ENCODE measurements at places on chromosomes 12 and 14. TPM values are rescaled to one million over a fixed set of nuclear protein-coding genes. Genes with fewer than 3 reads are reported as not detected.

The OR6C2 gene
- not detected for total RNA-seq

The SPTB gene
- total RNA-seq, result 1.6 TPM

The KLRG1 gene
- 10.5 TPM for total RNA-seq

The NUAK1 gene
- 24.4 TPM for total RNA-seq

The AMN gene
- total RNA-seq, result not detected

The PLEKHG7 gene
- not detected for total RNA-seq

The NOVA1 gene
- 56.7 TPM for total RNA-seq

The DNAL1 gene
- total RNA-seq, result 6.1 TPM

The BMAL2 gene
- total RNA-seq, result 4.6 TPM

The GPR68 gene
- 0.51 TPM for total RNA-seq

The CD27 gene
- total RNA-seq, result 0.44 TPM

The DPY19L2 gene
- total RNA-seq, result 37.7 TPM

The ARHGDIB gene
- 96.1 TPM for total RNA-seq

The IL23A gene
- total RNA-seq, result not detected

The MIP gene
- not detected for total RNA-seq

The BATF gene
- total RNA-seq, result 9.4 TPM

The FUT8 gene
- total RNA-seq, result 21.8 TPM

The TAS2R9 gene
- not detected for total RNA-seq

The TMEM63C gene
- not detected for total RNA-seq

The DAO gene
- not detected for total RNA-seq

The RASSF8 gene
- 66.1 TPM for total RNA-seq

The ORAI1 gene
- total RNA-seq, result 6.8 TPM

The KRT77 gene
- not detected for total RNA-seq

The GXYLT1 gene
- total RNA-seq, result 13.9 TPM

The CD163L1 gene
- total RNA-seq, result 1.7 TPM

The GZMB gene
- total RNA-seq, result 2.7 TPM

The GPRC5D gene
- not detected for total RNA-seq

The GLT1D1 gene
- 0.75 TPM for total RNA-seq

The VDR gene
- 2.4 TPM for total RNA-seq

The PTPRR gene
- not detected for total RNA-seq

The EML5 gene
- 0.19 TPM for total RNA-seq

The SLC17A8 gene
- not detected for total RNA-seq

The NID2 gene
- total RNA-seq, result 12.6 TPM

The OTUB2 gene
- 3.9 TPM for total RNA-seq

The MYH6 gene
- not detected for total RNA-seq

The AKAP3 gene
- total RNA-seq, result 4.5 TPM

The COX14 gene
- 120 TPM for total RNA-seq

The KRT74 gene
- not detected for total RNA-seq

Data from subcutaneous adipose tissue (tissue), 4 donors.